ENCODE measurements at places on chromosomes 4 and X.

- DNase-seq, result no peak
These were observed 365.4 kb upstream of the GATB start for GRCh38 chr4:152126238-152126637.

GRCh38 chr4:150679765-150680343 lies 97.9 kb downstream of the MAB21L2 start:
- no peak for DNase-seq

DNA sequence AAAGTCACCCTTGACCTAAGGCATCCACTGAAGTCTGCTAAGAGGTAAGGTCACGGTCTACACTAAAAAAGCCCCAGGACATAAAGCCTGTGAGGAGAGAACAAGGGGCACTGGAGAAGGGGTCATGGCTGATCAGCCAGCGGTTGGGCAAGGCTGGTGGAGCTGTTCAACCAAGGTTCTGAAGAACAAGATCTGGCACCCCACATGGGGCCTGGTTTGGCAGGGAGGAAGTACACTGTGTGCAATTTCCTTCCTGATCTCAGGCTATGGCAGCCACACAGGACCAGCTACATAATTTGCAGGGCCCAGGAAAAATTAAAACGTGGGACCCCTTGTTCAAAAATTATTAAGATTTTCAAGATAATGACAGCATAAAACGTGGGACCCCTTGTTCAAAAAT lies 14.1 kb upstream of the BRS3 start:
- no peak for DNase-seq

- no peak for DNase-seq
These were observed 167.5 kb upstream of the BOD1L1 start for GRCh38 chr4:13794819-13795565.

DNA sequence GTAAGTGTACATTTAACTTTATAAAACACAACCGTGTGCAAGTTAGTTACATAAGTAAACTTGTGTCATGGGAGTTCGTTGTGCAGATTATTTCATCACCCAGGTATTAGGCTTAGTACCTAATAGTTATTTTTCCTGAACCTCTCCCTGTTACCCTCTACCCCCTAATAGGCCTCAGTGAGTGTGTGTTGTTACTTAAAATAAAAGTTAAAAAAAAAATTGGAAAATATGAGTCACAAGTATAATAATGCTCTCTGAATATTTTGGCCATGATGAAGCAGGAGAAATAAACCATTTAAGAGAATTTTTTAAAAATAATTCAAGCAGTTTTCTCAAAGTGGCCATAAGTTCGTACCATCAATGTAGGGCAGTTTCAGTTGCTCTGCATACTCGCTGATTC lies 105.1 kb upstream of the GRID2 start:
- DNase-seq, result no peak

DNA sequence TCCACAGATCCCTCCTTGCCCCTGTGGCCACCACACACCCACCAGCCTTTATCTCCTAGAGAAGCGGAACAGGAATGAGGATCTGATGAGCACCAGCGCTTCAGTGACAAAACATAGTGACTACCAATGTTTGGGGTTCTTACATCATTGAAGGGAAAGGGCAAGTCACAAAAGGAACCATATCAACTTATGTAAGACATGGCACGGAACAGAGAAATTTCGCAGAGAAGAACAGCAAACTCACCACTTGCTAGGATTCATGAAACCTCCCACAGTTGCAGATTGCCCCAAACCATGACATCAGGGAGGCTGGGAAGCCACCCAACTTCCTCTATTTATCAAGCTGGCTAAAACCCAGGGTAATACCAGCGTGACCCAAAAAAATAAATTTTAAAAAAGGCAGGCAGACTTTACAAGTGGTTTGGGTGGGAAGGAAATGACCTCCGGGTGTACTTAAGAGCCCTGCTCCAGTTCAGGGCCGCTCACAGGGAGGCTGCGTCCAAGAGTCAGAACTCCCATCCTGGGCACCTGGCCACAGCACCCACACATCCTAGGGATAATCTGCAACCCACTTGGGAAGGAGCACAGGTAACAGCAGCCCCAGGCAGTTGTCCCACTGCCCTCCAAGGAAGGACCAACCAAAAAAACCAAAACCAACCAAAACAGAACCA lies 36.0 kb downstream of the ADGRG2 start:
- no peak for DNase-seq

DNA sequence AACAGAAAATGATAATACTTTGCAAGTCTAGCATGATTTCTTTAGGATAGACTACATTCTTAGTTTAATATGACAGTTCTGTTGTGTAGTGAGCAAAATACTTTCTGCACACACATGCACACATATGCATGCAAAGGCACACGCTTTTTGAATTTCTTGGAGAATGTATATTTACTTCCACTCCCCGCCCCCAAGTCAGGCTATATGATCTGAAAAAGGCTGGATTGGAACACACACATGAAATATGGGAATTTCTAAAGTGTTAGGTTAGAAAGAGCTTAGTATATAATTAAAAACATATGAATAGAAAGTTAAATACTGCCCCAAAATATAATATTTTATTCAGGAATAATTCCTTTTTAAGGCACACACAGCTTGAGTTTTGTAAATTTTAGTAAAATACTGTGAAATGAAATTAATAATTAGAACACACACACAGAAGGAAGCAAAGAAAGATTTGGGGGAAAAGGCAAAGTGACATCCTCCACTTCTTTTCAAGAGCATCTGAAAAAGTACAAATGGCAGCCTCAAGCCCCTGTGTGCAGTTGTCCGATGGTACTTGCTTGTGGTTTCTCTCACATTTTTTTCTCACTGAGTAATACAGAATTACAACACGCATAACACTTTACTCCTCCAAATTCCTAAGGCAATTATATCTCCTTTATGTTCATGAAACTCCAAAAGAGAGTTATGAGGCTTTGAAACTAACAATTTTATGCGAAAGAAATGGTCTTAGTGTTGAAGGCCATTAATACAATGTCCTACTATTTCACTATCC lies 228.9 kb upstream of the ETNPPL start:
- no peak for DNase-seq

DNA sequence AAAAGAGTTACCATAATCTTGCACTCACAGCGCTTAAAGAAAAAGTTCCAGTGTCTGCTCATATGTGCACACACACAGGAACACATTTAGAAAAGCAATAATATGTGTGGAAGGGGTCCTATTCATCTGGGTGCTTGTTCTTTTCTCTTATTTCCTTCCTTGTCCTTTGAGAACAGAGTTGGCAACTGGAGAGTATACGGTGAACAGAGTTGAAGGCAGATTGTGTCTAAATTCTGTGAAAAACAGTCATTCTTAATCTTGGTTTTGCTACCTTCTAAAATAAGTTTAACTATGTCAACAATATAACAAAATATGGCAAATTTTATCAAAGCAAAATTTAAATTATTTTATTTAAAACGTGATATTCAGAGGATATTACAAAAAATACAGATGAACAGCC lies 365.1 kb upstream of the NOCT start:
- no peak for DNase-seq

DNA sequence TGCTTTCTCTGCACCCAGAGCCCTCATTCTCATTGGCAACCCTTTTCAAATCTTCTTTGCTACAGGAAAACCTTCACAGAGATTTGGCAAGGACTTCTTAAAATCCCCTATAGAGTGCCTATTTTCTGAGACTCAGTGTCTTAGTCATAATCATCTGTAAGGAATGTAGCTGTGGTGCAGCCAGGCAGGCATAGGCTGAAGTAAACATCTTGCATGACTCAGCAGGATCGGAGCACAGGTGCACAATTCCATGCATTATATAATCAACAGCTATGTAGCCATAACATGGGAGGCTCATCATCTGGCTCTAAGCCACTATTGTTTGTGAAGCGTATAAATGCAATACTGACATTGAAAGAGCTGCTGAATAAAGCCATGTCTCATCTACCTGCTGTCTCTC lies 368.8 kb downstream of the MAGEE1 start:
- no peak for DNase-seq

DNA sequence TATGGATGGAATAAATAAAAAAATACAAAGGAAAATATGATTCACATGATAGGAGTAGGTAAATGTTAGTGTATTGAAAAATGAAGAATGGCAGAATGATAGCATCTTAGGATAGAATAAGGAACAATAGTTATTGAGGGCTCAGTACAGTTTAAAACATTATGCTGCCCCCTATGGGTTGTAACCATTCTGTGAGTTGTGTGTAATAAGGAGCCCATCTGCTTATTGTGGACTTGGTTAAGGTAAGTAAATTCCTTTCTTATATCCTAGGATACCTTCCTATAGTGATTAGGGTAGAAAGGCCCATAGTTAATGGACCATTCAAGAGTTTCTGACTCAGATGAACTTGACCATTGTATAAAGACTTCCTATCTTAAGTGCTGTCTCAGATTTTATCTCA lies 195.8 kb downstream of the PDHA2 start:
- DNase-seq, result no peak

DNA sequence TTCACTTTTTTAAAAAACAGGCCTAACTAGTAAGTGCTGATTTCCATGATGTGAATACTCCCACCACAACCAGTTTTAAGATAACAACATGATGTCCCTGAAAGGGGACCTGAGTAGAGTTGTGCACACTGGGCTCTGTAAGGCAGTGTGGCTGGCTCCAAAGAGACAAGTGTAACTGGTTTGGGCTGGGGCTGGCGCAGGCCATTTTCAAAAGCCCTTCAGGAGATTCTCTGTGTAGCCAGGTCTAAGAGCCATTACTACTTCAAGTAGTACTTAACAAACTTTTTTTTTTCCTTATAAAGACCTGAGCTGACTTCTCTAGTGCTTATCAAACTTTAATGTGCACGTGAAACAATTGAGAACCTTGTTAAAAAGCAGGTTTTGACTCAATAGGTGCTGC lies 4.3 kb downstream of the QRFPR start:
- no peak for DNase-seq

DNA sequence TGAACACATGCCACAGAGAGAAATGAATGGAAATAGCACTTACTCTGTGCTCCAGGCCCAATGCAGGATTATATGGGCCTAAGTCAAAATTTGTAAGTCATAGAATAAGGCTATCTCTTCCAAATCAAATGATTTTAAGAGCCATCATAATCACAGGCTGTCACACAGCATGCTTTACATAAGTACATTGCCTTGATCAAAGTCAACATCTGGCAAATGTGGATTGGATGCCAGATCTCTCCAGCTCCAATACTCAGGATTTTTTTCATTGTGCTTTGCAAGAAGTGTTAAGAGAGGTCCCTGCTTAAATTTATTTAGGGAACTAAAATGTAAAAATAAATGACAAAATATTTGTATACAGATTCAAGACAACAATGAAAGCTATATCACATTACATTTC lies 299.9 kb downstream of the PRDM5 start:
- no peak for DNase-seq

DNA sequence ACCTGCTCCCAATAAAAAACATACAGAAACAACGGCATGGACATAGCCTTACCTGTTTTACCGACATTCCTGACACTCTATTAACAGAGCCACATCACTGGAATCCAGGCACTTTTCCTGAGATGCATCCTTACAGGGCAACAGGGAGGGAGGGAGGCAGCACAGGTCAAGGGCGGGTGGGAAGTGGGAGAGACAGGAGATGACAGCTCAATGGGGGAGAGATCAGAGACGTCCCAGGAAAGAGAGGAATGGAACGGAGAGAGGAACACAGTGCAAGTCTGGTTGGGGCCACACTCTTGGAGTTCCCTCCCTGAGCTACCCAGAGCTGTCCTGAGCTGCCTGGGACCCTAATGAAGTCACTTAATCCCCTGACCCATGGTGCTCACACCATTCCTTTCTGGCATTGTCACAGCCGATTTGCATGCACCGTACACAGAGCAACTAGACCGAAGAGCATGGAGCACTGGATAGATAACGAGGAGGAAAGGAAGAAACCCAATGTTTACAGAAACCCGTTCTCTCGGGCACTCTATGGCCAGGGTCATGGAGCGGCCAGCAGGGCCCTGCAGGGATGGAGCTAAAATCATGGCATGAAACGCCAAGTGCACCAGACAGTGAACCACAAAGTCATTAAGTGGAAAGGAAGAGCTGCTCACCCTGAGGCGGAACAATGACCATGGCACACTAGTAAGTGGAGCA lies 93.1 kb downstream of the NSUN7 start:
- DNase-seq, result no peak

- DNase-seq, result no peak
These were observed 56.9 kb upstream of the OGT start for GRCh38 chrX:71475785-71476540.

- DNase-seq, result no peak
These were observed 45.0 kb upstream of the ARHGEF6 start for GRCh38 chrX:136825771-136826170.

DNA sequence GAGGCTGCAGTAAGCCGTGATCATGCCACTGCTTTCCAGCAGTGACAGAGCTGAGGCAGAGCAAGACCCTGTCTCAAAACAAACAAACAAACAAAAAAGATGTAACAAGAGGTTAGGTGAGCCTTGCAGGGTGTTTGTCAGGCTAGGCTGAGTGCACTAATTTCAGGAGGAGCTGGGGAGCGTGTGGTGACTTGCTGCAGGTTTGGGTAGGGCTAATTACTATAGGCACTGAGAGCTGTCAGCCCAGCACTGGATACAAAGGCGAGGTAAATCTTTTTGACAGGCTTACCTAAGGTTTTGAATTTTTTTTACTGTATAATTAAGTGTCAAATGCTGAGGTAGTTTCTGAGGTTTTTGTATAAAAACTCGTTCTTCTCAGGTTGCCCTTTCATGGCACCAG lies 29.8 kb upstream of the SH3D19 start:
- DNase-seq, result no peak

DNA sequence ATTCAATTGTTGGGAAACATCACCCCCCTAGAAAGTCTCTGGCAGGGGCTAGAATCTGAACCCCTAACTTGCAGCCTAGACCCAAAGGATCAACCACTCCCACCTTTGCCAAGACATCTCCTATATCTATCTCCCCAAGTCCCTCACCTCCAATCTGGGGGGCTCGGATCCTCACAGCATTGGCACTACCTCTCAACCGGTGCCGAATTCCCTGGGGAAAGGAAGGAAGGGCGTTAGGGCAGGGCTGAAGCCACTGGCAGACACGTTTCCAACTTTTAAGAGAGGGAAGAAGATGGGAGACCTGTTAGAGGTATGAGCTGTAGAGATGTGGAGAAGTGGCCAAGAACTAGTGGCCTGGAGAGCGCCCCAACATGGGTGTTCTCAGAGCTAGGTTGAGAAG lies 2.7 kb downstream of the TIMM17B start:
- no peak for DNase-seq

DNA sequence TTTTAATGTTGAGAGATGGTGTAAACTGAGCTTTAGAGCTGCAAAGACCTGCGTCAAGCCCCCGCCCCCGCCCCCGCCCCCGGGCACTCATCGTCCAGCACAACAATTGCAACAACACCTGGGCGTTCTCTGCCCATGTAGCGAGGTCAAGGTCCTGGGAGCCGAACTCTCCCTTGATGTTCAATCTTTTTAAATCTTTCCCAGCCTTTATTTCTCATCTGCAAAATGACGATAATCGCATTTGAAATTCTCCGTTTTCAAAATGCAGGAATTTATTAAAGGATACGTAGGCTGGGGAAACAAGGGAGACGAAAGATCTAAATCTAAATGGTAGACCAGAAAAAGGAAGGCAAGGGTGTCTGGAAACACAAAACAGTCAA lies 648 bp upstream of the MSMO1 start:
- DNase-seq, result peak; percentile 36

All from WTC11 (cell line).